SJCRH30 (cell line): ENCODE measurements at places on chromosomes 7 and 10. TPM values are rescaled to one million over a fixed set of nuclear protein-coding genes. Genes with fewer than 3 reads are reported as not detected.

DNA sequence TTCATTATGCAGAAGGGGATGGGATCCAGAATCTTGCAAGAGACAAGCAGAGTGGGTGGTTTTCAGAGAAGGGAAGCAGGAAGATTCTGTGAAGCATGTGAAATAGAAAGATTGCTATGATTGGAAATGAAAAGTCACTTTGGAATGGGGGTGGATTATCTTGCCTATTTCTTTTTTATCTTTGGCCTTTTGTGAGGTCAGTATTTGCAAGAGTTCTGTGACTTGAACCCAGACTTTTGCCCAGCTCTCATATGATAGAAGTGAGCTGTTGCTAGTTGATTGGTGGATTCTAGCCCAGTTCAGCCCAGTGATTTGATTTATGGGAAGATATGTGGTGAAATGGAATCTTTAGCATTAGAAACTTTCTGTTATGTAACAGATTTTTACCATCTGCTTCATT lies 17.1 kb downstream of the ENTPD7 start:
- no peak for DNase-seq

APBB1IP gene
- total RNA-seq, result not detected in 2 replicates

DNA sequence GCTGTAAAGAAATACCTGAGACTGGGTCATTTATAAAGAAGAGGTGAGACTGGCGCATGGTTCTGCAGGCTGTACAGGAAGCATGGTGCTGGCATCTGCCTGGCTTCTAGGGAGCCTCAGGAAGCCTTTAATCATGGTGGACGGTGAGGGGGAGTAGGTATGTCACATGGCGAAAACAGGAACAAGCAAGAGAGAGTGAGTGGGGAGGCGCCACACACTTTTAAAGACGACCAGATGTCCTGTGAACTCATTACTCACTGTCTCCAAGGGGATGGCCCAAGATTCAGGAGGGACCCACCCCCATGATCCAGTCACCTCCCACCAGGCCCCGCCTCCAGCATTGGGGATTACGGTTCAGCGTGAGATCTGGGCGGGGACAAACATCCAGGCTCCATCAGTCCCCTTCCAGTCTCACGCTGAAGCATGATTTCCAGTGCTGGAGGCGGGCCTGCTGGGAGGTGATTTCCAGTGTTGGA lies 3.2 kb downstream of the ZNF316 start:
- DNase-seq, result no peak

ABCA13 gene
- total RNA-seq, result not detected in 2 replicates

DNA sequence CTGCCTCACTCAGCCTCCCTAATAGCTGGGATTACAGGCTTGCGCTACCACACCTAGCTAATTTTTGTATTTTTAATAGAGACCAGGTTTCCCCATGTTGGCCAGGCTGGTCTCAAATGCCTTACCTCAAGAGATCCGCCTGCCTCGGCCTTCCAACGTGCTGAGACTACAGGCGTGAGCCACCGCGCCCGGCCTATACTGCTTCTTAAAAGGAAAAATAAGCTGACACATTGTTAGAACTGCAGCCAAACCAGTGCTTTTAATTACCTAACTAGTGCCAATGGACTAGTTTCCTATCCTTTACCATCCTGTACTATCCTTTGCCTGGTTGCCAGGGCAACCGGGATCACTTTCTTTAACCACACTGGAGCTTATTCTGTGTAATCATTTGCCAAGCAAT lies 108.0 kb downstream of the LRRTM3 start:
- DNase-seq, result no peak

DNA sequence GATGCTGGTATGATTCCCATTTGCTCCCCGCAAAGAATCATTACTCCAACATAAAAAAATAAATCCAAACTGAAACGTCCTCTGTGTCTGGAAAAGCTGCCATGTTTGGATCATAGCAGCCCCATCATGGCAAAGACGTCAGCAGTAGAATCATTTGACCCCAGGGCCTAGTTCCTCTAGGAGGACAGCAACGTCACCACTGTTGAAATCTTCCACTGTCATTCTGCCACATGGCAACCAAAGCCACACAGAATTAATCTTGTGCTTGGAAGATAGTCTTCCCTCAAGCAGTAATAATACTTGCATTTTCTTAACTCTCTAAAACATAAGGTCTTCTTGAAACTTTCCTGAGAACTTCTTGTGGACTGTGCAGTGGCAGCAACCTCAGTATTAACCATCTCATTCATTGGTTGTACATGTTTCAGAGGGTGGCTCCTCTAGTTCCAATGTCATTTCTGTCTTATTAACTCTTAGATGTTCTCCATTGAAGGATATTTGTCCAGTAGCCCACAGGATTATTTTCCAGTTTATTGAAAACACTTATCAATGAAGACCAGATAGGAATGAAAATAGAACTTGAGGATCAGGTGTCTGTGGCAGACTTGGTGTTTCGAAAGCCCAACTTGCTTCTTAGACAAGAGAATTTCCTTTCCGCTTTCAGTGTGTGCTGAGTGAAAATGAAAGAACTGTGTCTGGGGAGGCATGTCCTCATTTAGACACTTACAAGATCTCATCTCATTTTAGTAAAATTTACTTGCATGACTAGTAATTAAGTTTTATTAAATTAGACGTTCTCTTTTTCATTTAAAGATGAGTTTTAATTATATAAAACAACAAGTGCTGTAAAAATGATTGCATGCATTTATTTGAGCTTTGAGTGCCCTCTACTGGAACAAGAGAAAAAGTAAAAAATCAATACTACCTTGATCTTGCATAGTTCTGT lies 28.9 kb upstream of the INHBA start:
- peak; percentile 15 for DNase-seq

ZFAND4 gene
- total RNA-seq, result 5.1 and 5.3 TPM in 2 replicates
